Activated CD4-positive, alpha-beta T cell treated with anti-CD3 and anti-CD28 coated beads, Interleukin-2, amount 10 ng/mL, durations not matched to agents 24 days and 14 days (primary cell): ENCODE measurements at places on chromosomes 6 and 20. TPM values are rescaled to one million over a fixed set of nuclear protein-coding genes. Genes with fewer than 3 reads are reported as not detected.

DNA sequence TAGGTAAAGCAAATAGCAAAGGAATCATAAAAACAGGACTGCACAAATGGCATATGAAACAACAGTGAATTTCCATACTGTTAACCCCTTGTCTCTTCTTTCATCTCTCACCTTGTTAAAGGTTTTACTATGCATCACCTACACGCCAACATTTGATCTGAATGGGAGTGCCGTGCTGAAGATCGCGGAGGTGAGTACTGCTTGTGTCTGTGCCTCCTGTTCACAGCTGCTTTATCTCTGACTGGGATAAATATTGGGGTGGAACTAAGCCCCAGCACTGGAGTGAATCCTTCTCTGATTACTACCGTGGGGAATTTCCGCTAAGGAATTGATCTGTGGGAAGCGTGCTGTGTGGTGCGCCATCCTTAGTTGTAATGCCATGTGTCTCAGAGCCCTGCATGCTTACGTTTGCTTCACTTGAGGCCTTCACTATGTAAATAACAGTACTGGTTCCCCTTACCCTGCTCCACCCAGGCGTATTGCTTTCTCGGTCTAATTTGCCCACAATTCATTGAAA is 11.4 kb upstream of the PBOV1 start:
- no peak overlapping the region for H3K4me3 ChIP-seq
- DNase-seq, result no peak
- peaks cover 15% of the 10 kb centered on the region for H3K27me3 ChIP-seq
- no peaks in the 10 kb centered on the region for H3K36me3 ChIP-seq
- no peak overlapping the region for H3K27ac ChIP-seq
- H3K4me1 ChIP-seq, result no peaks in the 10 kb centered on the region

- H3K27ac ChIP-seq, result no peak overlapping the region
- no peak overlapping the region for H3K4me3 ChIP-seq
- no peaks in the 10 kb centered on the region for H3K36me3 ChIP-seq
Measured at GRCh38 chr6:47423079-47423478, 54.5 kb upstream of the CD2AP start.

GRCh38 chr6:45327956-45328522 is at the start of gene RUNX2:
Gene RUNX2 (plus strand): TSS chr6:45328330. CDS start chr6:45328727, 397 bp downstream.
- peak within 1 kb of the TSS; percentile 34 for H3K27ac ChIP-seq
- peaks cover 28% of the 10 kb centered on the region for H3K4me1 ChIP-seq
- H3K27me3 ChIP-seq, result no peaks in the 10 kb centered on the region

DNA sequence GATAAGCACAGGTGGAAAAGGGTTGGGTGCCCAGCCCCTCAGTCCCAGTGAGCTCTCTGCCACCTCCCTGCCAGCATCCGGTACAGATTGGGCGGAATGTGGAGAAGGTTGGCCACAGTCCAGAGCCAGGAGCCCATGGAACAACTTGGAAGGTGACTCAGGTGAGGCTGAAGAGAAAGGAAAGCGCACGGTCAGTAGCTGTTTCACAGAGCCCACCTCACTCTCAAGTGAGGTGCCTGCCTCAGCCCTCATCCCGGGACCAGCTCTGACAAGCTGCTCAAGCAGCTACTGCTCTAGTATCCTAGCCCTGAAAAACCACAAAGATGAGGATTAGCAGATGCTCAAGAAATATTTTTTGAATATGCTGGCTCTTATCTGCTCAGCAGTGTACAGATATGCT is 1.1 kb upstream of the MMP24OS start:
- no peak for DNase-seq
- H3K27ac ChIP-seq, result peak overlapping the region; percentile 88
- H3K4me3 ChIP-seq, result no peak overlapping the region
- peaks cover 37% of the 10 kb centered on the region for H3K4me1 ChIP-seq

DNA sequence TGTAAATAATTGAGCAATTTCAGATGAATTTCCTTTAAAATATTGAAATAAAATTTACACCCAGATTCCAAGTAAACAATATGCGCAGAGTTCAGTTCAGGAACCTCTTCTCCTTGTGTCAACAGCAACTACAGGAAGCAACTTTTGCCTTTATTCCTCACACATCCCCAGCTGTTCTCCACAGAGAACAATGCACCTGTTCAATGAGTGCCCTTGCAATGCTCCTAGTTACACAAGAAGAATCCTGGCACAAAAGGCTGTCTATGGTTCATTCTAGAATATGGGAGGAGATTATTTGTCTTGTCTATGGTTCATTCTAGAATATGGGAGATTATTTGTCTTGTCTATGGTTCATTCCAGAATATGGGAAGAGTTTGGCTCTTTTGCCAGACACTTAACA is 454.9 kb downstream of the BTBD3 start:
- no peaks in the 10 kb centered on the region for H3K4me1 ChIP-seq
- no peaks in the 10 kb centered on the region for H3K36me3 ChIP-seq
- no peak for DNase-seq
- no peaks in the 10 kb centered on the region for H3K27me3 ChIP-seq
- no peak overlapping the region for H3K27ac ChIP-seq

OR2J3 gene
- not detected in 2 replicates for total RNA-seq
